ENCODE measurements at places on chromosomes 12 and 14. TPM values are rescaled to one million over a fixed set of nuclear protein-coding genes. Genes with fewer than 3 reads are reported as not detected.
A peak's percentile ranks its signal among the peaks of the same experiment; 100 is the strongest.

DNA sequence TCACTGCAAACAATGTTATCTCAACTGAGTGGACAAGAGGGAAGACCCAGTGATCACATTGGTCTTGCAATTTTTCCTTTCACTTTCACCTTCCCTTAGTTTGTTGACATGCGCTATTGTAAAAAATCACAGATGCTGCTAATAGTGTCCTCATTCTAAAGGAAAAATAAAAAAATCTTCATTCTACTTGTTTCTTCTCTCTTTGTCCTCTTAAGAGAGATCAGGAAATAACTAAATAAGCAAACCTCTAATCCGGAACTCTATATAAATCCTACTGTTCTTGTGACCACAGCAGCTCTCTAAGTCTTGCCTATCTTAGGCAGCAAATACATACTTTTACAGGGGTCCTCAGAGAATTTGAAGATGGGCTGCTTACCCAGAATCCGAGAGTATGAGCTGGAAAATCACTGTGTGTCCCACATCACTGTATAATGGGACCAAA lies 257.7 kb downstream of the NAV3 start:
- no peak for DNase-seq

GRCh38 chr14:29814156-29815015 lies 113.3 kb downstream of the PRKD1 start:
- peak; percentile 78 for DNase-seq

Gene ASCL4
- total RNA-seq: not detected

Gene CLEC6A
- total RNA-seq: not detected

DNA sequence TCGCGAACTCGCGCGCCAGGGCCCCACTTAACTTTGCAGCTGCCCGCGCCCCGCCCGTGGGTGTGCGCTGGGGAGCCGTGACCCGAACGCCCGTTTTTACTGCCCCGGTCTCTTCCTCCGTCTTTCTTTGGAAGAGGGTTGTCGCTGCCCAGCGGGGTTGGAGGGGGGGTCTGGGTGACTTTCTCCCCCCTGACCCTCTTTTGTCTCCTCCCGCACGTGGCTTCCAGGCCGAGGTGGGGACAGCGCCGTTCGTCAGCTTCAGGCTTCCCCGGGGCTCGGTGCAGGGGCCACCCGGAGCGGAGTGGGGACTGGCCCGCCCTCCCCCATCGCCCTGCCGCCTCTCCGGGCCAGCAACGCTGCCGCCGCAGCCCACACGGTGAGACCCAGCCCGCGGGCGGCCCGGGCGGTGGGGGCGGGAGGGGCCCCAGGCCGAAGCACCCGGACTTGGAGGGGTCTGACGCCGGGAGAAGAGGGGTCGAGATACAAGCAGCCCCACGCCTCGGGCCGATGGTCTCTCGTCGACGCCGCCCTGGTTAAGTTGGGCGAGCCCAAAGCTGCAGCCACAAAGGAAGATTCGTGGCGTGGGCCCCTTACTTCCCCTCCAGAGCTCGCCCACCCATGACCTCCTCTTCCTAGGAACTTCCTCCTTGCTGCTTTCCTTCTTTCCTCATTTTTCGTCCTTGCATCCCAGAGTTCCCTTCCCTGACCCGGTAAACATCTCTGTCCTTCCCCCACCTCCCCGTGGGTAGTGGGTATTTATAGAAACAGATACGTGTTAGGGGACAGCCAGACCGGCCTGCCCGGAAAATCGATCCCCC lies 1.2 kb downstream of the DYRK2 start:
- no peak for DNase-seq

DNA sequence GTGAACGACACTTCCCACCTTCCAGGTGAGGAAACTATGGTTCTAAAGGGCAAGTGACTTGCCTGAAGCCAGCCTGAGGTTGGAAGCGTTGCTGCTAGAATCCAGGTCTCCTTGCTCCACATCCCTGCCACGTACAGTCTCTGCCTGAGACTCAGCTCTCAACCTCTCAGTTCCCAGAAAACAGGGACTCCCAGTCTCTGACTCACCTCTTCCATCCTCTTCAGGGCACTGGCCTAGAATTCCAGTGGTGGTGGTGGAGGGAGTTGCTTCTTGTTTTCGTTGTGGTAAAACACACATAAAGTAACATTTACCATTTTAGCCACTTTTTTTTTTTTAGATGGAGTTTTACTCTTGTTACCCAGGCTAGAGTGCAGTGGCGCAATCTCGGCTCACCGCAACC lies 7.3 kb downstream of the GPR68 start:
- no peak for DNase-seq

- DNase-seq: no peak
Measured at GRCh38 chr12:90512518-90512917, 442.5 kb downstream of the CCER1 start.

DNA sequence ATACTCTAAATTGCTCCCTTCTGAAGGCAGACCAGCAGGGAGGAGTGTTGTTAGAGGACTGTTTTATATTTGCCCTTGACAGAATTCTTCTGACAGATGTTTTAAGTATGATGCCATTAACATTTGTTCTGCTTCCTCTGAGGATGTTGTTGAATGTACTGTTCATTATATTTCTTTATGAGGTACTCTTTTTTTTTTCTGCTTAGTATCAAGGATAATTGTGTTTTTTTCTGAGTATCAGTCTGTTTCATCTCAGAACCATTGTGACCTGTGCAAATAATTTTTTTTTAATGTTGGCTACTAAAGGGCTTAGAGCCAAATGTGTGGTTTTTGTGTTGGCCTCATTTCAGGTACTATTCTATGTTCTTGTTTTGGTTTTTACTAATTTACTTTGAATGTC lies 10.6 kb downstream of the METAP2 start:
- DNase-seq: no peak

- no peak for DNase-seq
Measured at GRCh38 chr12:4807116-4807783, 87.0 kb downstream of the GALNT8 start.

DNA sequence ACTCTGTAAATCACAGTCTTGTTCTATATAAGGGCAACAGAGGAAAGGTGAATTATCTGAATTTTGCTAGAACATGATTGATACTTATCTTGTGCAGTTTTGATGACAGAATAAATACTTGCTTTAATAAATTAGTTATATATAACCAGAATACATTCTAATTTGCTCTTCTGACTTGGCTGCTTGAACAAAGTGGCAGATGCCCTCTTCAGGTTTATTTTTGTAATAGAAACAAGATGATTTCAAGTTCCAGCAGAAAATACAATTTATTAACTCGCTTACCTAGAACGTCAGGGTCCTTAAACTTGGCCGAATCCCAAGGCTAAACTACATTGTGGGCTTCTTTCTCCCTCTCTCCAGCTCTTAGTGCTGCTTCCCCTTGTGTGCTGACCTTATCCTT lies 57.6 kb upstream of the SSTR1 start:
- no peak for DNase-seq

- no peak for DNase-seq
Measured at GRCh38 chr12:64687816-64688215, 71.4 kb downstream of the GNS start.

Gene HRK
- total RNA-seq: 0.47 TPM

- no peak for DNase-seq
Measured at GRCh38 chr14:45373877-45374276, 120.9 kb upstream of the MIS18BP1 start.

Gene TSHR
- total RNA-seq: under 0.01 TPM

- no peak for DNase-seq
Measured at GRCh38 chr12:115378291-115378690, 694.3 kb upstream of the TBX3 start.

- DNase-seq: no peak
Measured at GRCh38 chr14:90747909-90748308, 68.3 kb downstream of the TTC7B start.

- no peak for DNase-seq
Measured at GRCh38 chr12:103905730-103906349, 24.4 kb upstream of the HSP90B1 start.

GRCh38 chr14:89509891-89510290 lies 92.9 kb upstream of the FOXN3 start:
- no peak for DNase-seq

DNA sequence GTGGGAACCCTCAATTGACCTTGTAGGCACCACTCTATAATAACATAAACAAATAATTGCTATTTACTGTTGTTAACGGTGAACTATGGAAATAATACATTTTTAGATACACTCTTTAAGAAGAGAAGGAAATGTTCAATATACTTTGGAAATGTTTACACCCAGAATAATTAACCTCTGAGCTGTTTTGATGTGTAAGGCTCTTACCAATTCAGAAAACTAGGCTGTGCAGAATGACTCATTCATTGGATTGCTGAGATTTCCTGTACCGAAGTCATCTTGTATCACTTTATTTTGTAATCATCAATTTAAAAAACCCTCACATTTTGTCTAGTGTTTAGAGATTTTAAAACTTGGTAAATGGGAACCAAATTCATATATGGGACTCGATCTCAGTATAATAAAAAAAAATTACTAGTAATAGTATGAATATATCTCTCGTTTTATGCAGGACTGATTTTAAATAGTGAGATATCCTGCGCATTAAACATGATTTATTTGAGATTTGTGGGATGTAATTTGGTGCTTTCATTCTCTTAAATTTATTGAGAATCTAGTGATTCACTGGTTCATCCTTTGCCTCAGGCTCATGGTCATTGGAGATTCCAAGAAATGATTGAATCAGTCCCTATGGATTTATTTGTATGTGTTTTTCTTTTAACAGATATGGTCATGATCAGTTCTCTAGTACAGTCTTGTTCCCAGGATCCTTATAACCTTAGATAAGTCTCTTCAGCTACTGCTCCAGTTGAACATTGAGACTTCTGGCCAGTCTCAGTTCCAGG lies 3.9 kb downstream of the SAMD4A start:
- no peak for DNase-seq

GRCh38 chr14:75877884-75878283 lies 103.9 kb downstream of the TGFB3 start:
- no peak for DNase-seq

DNA sequence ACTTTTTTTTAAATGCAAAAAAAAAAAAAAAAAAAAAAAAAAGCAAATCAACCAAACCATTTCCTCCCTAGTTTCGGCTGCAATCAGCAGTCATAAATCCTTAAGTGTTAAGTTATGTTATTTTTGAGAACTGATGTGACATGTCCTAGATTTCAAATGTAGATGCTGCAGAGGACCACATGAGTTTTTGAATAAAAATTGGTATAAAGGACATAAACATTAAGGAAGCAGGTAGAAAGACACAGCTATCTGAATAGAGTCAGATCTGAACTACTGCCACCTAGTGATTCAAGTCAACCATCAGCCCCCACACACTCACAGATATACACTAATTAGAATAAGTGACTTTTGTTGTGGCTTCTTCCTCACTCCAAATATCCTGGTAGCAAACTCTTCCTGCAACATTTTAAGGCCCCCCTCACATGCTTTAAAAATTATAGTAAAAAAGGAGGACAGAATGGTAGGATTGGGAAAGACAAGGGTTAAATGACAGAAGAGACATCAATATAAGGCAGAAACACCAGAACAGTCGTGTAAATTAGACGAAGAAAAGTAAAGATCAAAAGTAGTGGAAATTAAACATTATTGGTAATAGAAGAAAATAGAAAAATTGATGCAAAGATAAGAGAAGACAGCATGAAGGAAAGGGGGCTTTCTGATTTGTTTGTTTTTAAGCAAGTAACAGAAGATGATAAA lies 394.5 kb upstream of the ATP2B1 start:
- no peak for DNase-seq

Gene CEBPE
- 0.31 TPM for total RNA-seq

GRCh38 chr12:123939716-123940626 lies 32.7 kb downstream of the CCDC92 start:
- peak; percentile 56 for DNase-seq

DNA sequence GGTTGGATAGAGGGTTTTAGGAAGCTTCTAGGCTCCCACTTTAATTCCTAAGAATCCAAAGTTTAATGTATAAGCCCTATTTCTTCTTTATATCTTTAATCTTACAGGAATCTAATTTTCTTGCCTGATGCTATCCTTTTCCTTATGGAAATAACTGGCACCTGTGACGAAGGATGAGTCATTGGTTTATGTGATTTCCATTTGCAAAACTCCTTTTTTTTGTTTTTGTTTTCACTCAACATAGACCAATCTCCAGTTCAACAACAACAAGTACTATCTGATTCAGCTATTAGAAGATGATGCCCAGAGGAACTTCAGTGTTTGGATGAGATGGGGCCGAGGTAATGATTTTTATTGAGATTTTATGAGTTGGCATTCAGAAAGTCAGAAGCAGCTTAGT lies 6.8 kb downstream of the PARP2 start:
- DNase-seq: no peak

GRCh38 chr14:34693228-34693939 lies 21.0 kb downstream of the CFL2 start:
- DNase-seq: no peak

Gene CLEC2B
- 2.7 TPM for total RNA-seq

DNA sequence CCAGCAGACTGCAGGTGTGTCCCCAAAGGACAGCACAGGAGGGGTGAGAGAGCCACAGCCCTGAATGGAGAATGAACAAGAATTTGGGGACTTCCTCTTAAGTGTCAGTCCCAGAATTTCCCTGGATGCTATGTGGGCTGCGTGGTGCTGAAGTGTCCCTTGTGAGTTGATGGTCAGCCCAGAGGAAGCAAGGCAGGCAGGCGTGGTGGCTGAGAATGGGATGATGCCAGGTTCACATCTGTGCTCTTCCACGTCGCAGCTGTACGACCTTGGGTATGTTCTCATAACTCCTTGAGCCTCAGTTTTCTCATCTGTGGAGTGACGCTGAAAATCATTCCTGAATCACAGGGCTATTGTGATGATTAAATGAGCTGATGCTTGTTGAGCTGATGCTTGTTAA lies 62.1 kb upstream of the GPATCH2L start:
- DNase-seq: no peak

Gene P3H3
- total RNA-seq: 11.2 TPM

- no peak for DNase-seq
Measured at GRCh38 chr12:24705216-24705615, 243.7 kb downstream of the BCAT1 start.

DNA sequence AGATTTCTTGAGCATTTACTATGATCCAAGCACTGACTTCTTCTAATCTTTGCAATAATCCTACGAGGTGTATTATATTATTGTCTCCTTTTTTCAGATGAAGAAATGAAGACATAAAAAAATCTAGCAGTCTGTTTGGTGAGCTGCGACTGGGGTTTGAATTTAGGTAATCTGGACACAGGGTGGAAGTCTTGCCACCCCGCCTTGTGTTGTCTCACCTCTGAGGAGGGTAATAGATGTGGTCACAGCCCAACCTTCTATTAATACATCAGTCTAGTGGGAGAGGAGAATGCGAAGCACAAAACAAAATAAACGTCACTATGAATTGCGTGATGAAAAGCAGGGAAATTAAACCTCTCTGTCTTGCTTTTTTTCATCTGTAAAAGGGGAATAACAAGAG lies 993.9 kb downstream of the VRK1 start:
- no peak for DNase-seq

DNA sequence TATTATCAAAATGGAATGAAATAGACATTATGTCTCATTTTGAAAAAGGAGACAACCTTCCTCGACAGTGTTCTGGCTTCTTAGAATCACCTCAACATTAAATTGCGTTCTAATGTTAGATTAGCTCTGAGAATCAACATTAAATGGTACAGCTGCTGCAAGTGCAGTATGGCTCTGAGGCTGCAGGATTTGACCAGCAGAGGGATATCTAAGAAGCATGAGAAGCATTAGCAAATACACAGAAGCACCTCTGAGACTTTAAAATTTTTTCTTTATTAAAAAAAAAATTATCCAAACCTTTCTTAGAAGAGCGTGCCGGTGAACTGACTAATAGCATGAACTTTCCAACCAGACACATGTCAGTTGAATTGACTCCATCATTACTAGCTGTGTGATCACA lies 253.4 kb upstream of the LRIG3 start:
- DNase-seq: no peak

Gene MIP
- 0.62 TPM for total RNA-seq
